ENCODE measurements at places on chromosomes 2 and 18.

- peak; percentile 70 for DNase-seq
Observed at GRCh38 chr18:13520306-13520705, 206.1 kb downstream of the FAM210A start.

DNA sequence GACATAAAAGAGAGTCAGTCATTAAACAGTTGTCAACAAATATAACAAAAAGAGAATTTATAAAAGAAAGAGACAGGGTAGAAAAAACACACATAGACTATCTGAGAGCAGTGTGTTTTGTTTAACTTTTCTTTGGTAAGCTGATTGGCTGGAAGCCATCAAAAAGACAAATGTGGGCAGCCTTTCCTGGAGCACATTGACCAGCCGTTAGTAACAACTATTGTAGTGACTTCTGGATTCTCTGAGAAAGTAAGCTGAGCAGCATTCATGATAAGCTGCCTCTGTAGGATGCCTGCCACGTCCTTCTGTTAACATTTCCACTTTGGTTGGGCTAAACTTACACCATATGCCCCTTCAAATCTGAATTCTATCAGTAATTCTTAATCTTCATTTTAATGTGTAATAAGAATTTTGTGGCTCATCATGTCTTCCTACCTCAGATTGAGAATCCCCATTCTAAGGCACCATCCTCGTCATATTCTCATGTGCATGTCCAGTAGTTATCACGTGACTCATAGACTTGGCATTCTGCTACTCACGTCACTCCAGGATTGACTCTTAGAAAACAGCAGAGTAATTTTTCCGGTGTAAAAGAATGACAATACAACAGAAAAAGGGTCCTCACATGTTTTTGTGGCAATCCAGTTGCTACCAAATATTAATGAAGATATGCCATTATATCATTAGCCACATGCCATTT is 43.4 kb upstream of the DNAJC10 start:
- DNase-seq = no peak

DNA sequence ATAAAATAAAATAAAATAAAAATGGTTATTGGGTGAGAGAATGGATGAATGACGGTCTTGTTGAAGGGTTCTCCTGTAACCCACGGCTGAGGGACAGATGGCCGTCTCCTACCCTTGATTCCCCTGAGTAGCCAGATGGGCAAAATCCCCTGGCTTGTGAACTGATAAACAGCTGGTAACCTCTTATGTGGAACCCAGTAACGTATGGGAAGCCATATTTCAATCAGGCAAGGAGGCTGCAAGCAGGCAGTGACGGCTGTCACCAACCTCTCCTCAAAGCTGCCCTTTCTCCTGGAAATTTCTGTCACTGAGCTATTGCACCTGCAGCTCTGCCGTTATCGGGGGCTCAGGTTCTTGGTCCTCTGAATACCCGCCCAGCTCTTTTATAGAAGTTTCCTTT is 165.3 kb upstream of the SMAD2 start:
- DNase-seq = no peak

GRCh38 chr2:197309691-197310231 is 819 bp downstream of the ANKRD44 start:
- peak; percentile 67 for DNase-seq

DNA sequence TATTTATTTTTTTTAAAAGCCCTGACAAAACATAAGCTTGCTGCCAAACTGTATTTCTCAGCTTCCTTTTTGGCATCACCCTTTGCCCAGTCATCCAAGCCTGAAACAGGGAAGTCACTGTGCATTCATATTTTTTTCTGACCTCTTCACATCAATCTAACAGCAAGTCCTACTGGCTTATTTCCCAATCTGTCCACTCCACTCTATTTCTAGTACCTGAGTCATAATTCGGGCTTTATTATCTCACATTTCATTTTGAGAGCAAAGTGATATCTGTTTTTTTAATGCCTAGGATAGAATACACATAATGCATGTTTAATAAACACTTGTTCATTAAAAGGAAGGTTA is 5.1 kb downstream of the HNMT start:
- peak; percentile 52 for DNase-seq

DNA sequence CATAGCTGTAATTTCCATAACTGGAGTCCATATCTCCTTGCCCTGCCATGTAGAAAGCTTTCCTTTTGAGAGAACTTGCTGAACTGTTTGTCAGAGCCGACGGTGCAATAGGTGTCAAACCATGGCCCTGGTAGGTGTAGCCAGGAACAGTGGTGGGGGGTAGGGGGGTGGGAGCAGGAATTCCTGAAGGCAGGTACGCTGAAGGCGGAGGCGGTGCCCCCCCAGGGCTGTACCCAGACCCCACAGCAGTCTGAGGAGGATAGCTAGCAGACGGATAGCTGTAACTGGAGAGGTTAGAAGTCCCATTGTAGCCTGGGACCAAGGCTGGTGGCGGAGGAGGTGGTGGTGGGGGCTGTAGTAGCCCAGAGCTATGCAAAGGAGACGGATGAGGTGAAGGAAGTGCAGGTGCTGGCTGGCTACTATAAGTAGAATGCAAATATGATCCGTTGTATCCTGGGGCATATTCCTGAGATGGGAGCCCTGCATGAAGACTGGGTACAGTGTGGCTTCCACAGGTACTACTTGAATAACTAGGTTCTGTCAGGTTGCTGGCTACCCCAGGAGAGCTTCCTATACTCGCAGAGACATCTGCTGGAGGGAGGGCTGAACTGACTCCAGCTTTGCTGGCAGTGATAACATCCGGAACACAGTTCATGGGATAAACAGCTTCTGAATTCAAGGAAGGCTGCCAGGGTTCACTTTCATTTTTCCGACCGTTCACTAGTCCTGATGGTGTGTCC is 124.8 kb downstream of the FIGN start:
- no peak for DNase-seq

- DNase-seq = no peak
Observed at GRCh38 chr2:30470426-30470825, 23.4 kb downstream of the LCLAT1 start.

DNA sequence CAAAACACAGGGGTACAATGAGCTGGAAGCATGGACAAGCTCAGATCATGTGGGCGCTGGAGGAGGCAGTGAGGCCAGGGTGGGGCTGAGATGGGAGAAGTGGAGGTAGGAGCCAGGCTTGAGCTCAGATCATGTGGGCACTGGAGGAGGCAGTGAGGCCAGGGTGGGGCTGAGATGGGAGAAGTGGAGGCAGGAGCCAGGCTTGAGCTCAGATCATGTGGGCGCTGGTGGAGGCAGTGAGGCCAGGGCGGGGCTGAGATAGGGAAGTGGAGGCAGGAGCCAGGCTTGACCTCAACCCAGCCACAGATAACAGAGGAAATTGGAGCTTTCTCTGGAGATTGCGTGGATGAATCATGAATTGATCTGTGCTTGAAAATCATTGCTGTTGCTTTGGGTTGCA is 48.3 kb upstream of the TMEM18 start:
- DNase-seq = no peak

- DNase-seq = peak; percentile 52
Observed at GRCh38 chr2:195304310-195304709, 352.7 kb upstream of the SLC39A10 start.

GRCh38 chr2:189171956-189172609 is 7.5 kb downstream of the COL5A2 start:
- no peak for DNase-seq

GRCh38 chr2:222054813-222055212 is 244.0 kb downstream of the PAX3 start:
- no peak for DNase-seq

- DNase-seq = no peak
Observed at GRCh38 chr2:236568922-236569572, 578 bp upstream of the ACKR3 start.

- no peak for DNase-seq
Observed at GRCh38 chr2:132366421-132367180, 50.0 kb upstream of the GPR39 start.

DNA sequence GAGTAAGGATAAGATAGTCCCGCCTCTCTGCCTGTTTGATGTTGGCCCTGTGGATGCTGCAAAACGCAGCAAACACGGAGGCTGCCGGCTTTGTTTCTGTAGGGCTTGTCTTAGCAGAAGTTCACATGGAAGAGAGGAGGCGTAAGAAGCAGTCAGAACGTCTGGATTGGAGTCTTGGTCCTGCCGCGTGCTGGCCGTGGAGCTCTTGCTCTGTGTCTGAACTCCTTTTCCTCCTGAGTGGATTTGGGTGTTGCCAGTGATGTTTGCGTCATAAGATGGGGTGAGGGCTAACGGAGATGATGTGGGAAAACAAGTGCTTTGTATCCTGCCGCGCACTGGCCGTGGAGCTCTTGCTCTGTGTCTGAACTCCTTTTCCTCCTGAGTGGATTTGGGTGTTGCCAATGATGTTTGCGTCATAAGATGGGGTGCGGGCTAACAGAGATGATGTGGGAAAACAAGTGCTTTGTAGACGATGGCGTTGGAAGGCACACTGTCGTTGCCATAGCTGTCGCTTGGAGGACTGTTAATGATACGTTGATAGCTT is 240.9 kb downstream of the AGAP1 start:
- no peak for DNase-seq

GRCh38 chr2:195561116-195561921 is 95.7 kb upstream of the SLC39A10 start:
- DNase-seq = no peak

GRCh38 chr2:11925295-11926066 is 179.0 kb downstream of the LPIN1 start:
- no peak for DNase-seq

GRCh38 chr2:116680256-116680936 is 1134.1 kb upstream of the DDX18 start:
- DNase-seq = no peak

DNA sequence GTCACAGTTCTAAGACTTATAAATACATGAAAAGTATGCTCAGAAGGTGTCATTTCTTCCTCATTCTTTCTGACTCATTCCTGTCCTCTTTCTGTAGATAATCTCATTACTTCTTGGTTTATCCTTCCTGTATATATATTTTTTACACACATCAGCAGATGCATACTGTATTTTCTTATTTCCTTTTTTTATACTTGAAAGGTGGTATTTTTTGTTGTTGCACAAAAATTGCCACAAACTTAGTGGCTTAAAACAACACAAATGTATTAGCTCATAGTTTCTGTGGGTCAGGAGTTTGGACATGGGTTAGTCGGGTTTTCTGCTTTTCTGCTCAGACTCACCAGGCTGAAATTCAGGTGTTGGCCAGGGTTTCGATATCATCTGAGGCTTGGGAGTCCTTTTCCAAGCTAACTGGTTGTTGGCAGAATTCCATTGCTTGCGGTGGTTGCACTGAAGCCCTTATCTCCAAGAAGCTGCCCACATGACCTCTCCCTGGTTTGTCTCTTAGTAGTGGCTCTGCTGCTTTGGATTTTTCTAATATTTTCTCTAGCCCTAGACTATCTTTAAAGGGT is 162.6 kb downstream of the FMNL2 start:
- peak; percentile 86 for DNase-seq

GRCh38 chr2:109187711-109188495 is 58.9 kb downstream of the SH3RF3 start:
- no peak for DNase-seq

DNA sequence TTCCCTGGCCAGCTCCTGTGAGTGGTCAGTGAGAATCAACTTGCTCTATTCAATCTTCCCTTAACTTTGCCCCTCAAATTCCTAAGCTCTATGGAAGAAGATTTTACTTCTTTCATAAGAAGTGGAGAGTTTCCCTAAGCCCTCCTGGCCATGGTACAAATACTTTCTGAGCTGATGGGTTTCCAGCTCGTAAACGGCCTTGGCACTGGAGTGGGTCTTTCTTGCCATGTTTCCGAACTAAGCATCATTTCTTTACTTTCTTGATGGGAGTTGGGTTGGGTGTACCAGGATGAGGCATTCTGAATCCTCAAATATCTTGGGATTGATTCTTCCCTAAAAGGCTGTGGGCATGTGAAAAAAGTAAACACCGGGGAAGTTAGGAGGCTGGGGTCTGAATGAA is 72.5 kb downstream of the ACKR3 start:
- no peak for DNase-seq

DNA sequence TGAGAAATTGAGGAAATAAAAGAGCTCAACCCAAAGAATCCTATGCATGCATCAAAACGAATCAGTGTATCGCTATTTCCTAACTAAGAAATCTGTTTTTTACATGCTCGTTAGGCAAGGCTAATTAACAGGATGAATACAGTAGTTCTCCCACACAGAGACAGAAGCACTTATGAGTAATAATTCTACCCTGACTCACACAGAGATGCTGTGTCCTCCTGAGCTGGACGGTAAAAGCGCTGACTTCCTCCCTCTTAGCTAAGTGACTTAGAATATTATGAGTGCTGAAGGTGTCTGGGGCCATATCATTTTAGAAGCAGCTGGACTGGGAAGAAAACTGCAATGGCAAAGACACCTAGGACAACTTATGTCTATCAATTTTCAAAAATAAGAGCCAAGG is 18.5 kb downstream of the PLEKHM3 start:
- DNase-seq = peak; percentile 24

DNA sequence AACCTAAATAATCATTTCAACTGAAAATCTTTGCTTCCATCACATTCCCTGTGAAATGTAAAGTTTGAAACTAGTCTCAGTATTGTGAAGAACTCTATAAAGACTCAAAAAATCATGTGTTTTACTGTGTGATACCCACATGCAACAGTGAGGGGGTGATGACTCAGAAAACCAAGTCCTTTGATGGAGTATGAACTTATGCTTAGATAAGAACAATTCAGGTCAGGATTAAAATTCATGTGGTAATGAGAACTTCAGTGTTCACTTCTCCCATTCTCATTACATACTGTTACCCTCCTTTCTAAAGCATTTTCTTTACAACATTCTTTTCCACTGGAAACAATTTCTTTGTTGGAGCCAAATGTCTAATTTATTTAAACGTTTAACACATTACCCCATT is 360.2 kb downstream of the FSIP2 start:
- DNase-seq = no peak

GRCh38 chr2:83051538-83052170 is 1407.4 kb downstream of the SUCLG1 start:
- DNase-seq = peak; percentile 37

DNA sequence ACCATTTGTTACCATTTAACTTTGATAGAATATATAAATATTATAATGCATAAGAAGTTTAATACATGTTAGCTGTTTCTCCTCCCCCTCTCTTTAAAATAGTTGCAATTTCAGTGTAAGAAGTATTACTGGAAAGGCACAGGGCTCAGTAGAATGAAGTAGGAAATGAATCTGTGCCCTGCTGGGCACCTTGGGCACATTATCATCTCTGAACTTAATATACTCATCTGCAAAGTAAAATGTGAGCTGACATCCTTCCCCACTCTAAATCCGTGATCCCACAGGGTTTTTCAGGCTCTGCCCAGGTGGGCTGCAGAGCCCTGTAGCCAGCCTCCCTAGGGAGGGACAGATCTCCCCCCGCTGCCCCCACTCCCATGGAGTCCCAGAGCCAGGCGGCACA is 56.8 kb downstream of the DPP4 start:
- DNase-seq = no peak

GRCh38 chr18:34220081-34220815 is 4.5 kb downstream of the NOL4 start:
- DNase-seq = no peak

Measured in adrenal gland (tissue), 19 donors.